ENCODE measurements at places on chromosomes 4 and X.
A peak's percentile ranks its signal among the peaks of the same experiment; 100 is the strongest.

DNA sequence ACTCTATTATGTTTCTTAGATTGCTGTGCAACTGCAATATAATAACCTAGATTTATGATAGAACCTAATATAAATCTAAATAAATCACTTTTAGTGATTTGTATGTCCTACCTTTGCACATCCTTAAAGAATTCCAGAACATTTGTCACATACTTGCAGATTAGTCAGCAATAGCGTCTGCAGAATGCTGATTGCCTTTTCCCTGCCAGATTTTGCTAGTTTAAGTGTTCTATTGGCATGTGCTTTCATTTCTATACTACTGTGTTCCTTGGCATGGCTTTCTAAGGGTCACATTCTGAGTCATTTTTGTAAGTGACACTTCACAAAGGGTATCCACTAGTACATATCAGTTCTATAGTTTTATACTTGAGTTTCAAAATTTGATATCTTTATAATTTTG lies 303.1 kb upstream of the GIMD1 start:
- no peak for DNase-seq

DNA sequence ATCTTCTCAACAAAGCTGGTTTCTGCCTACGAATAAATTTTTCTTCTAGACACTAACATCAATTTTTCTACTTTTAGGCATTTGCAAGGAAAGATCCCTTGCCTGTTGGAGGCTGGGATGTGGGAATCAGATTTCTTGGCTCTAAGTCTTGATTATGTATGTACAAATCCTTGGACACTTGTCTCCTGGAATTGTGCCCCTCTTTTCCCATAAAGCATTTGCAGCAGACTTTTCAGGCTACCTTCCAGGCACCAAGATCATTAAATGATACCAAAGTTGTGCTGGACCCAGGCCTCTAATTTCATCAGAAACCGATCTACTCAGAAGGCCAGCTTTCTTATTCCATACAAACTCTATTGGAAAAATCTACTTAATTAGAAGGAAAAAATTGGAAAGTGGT lies 339.5 kb upstream of the DIPK2B start:
- DNase-seq: no peak

DNA sequence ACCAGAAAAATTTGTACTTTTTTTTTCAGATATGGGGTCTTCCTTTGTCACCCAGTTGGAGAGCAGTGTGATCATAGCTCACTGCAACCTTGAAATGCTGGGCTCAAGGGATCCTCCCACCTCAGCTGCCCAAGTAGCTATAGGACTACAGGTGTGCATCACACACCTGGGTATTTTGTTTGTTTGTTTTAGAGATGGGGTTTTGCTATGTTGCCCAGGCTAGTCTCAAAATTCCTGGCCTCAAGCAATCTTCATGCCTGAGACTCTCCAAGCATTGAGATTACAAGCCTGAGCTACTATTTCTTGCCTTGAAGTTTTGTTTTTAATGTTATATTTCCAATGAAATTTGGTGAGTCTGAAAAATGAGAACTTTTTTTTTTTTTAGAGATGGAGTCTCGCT lies 847.8 kb downstream of the TRIML1 start:
- no peak for DNase-seq

DNA sequence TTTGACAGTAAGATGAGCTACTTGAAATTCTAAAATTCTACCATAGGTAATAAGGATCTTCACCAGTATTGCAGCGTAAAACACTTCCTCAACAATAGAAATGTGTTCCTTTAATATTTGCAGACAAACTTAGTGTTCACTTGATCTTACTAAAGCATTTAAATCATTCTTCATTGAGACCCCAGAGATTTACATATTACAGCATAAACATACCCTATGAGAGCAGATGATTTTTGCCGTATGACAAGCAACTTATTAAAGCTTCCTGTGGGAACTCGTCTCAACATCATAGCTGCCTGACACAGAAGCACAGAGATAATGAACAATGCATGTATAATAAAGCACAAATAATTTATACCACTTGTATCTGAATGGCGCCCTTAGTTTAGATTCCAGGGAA lies 3.6 kb downstream of the UGT2B7 start:
- DNase-seq: no peak

- DNase-seq: peak; percentile 86
These were observed 571 bp downstream of the CCNI start for GRCh38 chr4:77074981-77075855.

DNA sequence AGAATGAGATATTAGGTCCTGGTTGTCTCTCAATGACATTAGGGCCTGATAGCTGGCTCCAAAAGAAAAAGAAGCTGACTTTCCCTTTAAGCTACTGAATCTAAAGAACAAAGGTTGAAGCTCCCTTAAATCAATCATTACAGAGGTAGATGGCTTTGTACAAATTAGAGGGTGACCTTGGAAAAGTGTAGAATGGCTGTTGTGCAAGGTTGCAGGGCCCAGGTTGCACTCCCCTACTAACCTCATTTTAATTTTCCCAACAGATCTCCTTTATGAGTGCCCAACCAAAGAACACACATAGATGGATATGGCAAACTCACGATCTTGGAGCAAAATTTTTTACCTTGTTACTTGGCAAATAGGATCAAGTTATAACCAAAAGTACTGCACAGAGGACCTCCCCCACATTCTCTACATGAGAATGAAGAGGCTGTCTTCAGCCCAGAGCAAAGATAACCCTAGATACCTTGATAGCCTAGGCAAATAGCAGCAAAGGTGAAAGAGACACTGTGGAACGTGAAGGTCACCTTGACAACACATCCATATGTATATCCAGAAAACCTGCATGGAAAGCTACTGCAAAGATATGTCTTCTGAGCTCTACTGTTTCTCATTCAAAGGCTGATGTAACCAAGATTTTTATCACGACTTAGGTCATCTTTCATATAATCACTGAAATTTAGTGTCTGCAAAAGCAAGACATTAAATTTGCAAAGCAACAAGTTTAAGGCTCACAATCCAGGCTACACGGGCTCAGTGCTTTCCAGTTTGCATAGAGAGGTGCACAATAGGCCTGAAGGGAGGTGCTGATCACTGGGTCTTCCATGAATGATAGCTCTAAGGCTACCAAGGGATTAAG lies 23.0 kb downstream of the KLB start:
- DNase-seq: no peak

DNA sequence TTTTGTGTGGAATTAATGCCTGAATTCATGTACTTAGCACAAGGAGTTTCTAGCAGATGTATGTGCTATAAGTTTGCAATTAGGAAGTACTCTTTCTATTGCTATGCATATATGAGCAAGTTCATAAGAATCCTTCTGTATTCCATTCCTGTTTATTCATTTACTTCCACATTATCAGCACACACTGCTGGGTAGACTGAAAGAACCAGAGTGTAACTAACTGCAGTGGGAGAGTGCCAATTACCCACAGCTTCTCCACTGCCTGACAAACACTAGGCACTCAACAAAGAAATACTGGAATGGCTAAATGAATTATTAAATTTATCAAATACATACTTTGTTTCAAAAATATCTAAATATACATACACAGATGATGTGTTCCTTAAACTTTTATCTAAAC lies 219.6 kb downstream of the CAMK2D start:
- DNase-seq: no peak

DNA sequence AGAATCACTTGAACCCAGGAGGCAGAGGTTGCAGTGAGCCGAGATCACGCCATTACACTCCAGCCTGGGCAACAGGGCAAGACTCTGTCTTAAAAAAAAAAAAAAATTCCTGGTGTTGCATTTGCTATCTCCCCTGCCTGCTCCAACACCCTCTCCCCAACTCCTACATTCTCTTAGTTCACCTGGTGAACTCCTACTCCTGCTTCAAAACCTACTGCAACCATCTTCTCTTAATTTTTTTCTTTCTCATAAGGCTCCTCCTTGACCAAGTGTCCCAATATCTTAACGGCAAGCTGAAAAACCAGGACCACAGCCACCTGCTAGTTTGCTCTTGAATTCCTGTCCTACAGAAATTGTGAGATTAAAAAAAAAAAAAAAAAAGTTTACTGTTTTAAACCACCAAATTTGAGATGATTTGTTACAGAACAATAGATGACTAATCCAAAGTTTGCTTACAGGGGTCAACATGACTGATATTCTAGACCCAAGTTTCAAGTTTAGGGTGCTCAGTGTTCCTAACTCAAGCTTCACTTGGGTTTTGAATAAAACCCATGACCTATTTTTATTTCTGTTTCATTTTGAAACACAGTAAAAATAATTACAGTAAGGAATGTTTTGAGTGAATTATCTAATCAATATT lies 13.1 kb upstream of the ANXA5 start:
- no peak for DNase-seq

DNA sequence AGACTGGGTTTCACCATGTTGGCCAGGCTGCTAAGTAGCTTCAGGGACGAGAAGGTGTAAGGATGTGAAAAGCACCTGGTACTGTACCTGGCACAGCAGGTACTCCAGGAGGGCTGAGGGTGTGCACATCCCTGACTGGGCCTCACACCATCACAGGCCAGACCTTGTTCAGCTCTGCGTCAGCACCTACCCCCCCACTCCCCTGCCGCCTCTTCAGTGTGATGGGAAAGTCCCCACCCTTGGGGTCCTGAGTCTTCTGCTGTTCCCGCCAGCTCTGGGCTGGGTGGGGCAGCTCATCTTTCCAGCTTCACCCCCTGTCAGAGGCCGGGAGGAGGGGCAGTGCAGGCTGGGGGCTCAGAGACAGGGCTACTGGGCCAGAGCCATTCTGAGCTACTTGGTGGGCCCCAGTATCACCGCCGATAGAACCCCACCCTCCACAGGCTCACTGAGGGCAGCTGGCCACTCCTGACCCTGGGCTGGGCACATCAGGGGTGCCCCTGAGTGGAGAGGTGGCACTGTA lies 6.7 kb upstream of the SH3BP2 start:
- peak; percentile 70 for DNase-seq

GRCh38 chr4:184958127-184958922 lies 60.0 kb upstream of the HELT start:
- DNase-seq: no peak

DNA sequence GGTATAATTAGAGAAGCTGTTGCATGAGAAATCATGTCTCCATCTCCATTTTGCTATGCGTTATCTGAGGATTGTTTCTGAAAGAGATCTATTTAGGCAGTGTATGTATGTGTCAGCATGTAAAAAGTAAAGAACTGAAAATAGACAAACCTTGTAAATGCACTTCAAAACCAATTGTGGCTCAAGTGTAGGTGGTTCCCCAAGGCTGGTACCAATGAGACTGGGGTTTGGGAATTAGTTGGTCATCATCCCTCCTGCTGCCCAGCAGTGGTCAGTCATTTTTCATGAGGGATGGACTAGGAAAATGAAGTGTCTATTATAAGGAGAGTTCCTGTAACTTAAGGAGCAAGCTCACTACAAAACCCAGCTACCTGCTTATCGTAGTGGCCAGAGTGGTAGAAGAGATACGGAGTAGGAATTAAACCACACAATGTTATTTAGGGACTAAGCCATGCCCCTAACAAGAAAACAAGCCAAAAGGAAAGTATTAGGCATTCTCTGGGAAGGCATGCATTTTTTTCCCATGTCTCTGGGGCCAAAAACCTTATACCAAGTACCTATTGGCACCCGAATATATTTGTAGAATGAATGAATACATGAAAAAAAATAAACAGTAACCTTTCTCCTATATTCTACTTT lies 259.0 kb downstream of the CHIC1 start:
- DNase-seq: no peak

GRCh38 chrX:48648336-48648751 lies 35.3 kb upstream of the WAS start:
- DNase-seq: peak; percentile 59

DNA sequence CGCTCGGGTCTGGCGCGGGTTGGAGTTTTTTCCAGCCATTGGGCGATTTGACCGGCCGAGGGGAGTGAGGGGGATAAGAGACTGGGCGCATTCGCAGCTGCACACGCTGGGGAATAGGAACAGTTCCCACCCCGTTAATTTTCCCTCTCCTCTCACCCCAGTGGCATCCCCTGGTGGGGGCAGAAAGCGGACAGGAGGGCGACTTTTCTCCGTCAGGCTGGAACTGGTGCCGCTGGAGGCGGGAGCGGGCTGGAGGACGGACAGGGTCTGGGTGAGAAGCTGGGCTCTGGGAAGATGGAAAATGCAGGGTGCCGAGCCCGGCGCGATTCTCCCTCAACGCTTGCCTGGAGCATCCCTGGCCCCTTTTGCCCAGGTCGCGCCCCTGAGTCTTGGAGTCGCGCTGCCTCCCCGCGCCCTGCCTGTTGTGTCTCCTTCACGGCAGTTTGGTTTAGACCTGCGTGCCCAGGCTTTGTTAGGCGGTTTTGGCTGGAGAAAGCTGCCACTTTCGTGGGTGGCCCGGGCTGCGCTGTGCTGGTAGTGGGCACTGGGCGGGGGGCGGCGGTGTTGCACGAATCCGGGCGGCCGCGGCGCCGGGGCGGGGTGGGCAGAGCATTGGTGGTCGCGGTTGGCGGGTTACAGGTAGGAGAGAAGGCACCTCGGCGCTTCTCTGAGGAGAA lies 2.0 kb downstream of the ADGRL3 start:
- no peak for DNase-seq

GRCh38 chrX:138683600-138683999 lies 27.9 kb downstream of the FGF13 start:
- DNase-seq: no peak

- no peak for DNase-seq
These were observed 332.5 kb downstream of the PDGFC start for GRCh38 chr4:156638925-156639605.

DNA sequence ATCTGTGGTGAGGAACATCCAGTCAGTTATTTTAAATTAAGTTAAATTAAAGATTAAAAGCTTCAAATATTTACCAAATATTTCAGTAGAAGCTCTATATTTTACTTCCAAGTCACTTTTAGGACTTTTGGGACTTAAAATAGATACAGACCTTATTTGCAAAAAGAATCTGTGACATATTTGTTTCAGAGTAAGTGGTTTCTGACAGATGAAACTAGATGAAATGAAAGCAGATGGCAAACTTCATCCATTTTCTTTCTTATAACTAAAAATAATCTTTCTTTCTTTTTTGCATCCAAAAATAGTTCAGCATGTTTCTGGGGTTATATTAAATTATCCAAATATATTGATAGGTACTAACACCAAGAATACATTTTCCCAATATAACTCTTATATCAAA lies 6.6 kb upstream of the UTP3 start:
- no peak for DNase-seq

GRCh38 chr4:1723131-1723801 lies 1.9 kb downstream of the TACC3 start:
- peak; percentile 62 for DNase-seq

- no peak for DNase-seq
These were observed 809.6 kb downstream of the PDHA2 start for GRCh38 chr4:96649536-96649935.

GRCh38 chr4:3703677-3704521 lies 62.3 kb upstream of the ADRA2C start:
- no peak for DNase-seq

- no peak for DNase-seq
These were observed 21.9 kb downstream of the AP1AR start for GRCh38 chr4:112253382-112254000.

- DNase-seq: no peak
These were observed 45.1 kb downstream of the ARL9 start for GRCh38 chr4:56550642-56551041.

- no peak for DNase-seq
These were observed 12.5 kb downstream of the HS3ST1 start for GRCh38 chr4:11416071-11416766.

- no peak for DNase-seq
These were observed 545.0 kb upstream of the TENM3 start for GRCh38 chr4:181698221-181698620.
